ENCODE measurements at places on chromosomes 16 and 17.
A peak's percentile ranks its signal among the peaks of the same experiment; 100 is the strongest.

- DNase-seq = peak; percentile 89
Measured at GRCh38 chr17:693791-694638, 20.6 kb downstream of the VPS53 start.

- DNase-seq = no peak
Measured at GRCh38 chr17:1077986-1078711, 81.2 kb downstream of the TIMM22 start.

DNA sequence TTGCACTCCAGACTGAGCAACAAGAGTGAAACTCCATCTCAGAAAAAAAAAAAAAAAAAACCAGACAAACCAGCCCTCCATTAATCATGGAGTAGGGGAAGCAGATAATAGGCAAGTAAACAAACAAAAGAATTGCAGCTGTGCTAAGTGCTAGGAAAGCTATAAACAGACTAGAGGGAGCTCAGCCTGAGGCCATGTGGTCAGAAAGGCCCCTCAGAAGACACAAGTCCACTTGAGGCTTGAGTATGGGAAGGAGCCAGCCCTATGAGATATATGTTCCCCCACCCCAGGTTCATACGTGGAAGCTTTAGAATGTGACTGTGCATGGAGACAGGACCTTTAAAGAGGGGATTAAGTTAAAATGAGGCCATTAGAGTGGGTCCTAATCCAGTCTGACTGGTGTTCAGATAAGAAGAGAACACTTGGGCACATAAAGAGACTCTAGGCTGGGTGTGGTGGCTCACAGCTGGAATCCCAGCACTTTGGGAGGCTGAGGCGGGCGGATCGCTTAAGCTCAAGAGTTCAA is 132.6 kb upstream of the NOL11 start:
- no peak for DNase-seq

DNA sequence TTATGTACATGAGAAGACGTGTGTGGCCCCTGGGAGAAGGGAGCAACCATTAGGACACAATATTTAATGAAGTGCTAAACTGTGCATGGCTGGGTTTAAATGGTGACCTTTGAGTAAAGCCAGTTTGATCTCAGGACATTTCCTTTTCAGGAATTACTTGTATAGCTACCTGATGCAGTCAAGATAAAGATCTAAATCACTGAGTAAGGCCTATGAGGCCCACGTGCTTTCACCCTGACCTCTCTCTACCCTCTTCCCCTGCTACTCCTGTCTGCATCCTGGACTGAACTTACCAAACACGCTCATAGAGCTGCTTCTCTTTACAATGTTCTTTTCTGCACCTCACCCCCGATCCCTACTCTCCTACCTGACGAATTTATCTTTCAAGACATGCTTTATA is 98.9 kb downstream of the GRIN2A start:
- DNase-seq = no peak

GRCh38 chr17:72405662-72406230 is 284.9 kb downstream of the SOX9 start:
- no peak for DNase-seq

DNA sequence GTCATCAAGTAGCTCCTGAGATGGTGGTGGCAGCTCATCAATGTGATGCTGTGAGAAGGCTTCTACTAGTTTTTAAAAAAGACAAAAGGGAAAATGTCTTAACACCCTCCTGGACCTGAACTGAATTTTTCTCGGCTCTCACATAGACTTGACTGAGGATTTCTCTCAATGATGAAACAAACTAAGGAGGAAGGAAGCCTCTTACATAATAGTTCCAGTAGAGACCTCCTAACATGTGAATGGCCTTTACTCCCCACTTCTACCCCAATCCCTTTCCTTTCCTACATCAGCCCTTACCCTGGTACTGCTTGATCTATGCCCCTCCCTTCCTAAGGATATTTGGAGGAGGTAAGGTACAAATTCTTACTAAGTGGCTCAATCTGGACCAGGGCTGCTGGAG is 54.8 kb upstream of the MTMR4 start:
- no peak for DNase-seq

- no peak for DNase-seq
Measured at GRCh38 chr16:61182391-61182790, 853.8 kb downstream of the CDH8 start.

DNA sequence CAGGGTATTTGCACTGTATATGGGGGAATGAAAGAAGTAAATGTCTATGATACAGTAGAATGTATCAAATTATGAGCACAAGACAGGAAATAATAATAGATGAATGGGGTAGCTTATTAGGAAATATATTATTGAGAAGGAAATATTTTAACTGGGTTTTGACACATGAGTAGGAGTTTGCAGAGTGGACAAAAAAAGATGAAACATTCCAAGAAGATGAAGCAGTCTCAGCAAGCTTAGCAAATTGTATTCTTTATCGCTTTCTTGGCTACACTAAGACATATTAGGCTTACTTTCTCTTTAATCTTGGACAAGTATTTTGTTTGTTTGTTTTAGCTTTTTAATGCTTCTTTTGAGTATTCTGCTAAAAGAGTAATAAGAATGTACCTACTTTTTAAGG is 1.3 kb upstream of the KRTAP4-9 start:
- no peak for DNase-seq

DNA sequence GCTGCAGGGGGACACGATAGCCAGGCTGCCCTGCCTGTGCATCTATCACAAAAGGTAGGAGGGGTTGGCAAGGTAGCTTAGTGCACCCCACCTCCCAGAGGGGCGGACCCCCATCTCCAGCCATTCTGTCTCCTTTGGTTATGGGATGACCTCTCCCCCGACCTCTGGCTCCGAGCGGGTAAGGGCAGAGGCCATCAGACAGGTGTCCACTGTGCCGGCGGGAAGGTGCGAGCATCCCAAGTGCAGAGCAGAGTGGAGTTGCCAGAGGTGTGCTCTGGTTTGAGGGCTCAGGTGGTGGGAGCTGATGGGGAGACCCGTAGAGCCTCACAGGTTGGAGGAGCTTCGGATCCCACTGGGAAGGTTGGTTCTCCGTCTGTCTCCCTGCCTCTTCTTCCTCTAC is 11.7 kb downstream of the LDHD start:
- no peak for DNase-seq

DNA sequence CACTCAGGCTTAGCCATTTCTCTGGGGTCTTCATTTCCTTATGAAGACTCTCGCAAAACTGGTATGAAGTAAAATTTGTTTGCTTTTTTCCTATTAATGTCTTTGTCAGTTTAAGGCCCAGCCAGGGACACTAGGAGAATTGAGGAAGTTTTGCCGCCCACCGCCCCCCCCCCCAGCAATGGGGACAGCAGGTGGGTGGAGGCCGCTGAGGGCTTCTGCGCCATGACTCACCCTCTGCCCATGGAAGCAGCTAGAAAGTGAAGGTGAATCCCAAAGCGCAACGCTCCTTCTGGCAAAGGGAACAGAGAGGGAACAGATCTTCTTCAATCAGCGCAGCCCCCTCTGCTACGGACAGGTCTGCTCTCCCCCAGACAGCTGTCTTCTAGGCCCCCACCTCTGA is 49.7 kb downstream of the MARF1 start:
- no peak for DNase-seq

- no peak for DNase-seq
Measured at GRCh38 chr17:2071455-2072281, 16.8 kb downstream of the HIC1 start.

DNA sequence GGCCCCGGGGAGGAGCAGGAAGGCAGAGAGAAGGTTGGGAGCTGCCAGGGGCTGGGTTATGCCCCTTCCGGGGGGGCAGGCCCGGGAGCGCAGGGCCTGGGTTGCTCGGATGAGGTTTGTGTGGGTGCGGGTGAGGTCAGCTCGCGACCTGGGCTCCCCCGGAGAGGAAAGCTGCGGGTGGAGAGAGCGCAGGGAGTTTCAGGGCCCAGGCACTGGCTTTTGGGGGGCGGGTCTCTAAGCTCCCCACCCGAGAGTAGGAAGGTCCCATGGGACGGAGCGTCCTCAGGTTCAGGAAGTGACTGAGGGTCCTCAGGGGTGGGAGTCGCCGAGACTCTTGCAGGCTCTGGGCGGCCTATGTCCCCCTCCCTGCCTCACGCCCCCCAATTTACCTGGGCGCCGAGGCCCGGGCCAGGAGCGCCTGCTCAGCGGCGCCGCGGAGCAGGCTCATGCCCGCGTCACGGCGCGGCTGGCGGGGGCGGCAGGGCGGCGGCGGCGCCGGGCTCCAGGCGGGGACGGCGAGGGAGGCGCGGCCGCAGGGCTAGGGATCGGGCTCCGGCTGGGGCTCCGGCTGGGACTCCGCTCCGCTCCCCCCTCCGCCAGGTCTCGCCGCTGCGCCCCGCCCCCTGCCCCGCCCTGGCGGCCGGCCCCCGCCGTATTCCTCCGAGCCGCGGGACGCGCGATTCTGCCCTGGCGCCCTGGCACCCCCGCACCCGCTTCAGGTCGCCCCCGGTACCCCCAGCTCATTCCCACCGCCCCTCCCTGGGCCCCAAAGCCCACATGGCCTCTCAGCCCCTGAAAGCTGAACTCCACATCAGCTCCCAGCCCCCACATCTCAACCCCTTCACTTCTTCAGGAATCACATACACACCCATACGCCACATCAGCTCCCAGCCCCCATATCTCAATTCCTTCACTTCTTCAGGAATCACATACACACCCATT is at the start of gene DOK4:
Gene DOK4 (minus strand): TSS at position 578 of the 942 bp plus-strand sequence. CDS start 6,986 bp downstream, outside the sequence.
- no peak for DNase-seq

DNA sequence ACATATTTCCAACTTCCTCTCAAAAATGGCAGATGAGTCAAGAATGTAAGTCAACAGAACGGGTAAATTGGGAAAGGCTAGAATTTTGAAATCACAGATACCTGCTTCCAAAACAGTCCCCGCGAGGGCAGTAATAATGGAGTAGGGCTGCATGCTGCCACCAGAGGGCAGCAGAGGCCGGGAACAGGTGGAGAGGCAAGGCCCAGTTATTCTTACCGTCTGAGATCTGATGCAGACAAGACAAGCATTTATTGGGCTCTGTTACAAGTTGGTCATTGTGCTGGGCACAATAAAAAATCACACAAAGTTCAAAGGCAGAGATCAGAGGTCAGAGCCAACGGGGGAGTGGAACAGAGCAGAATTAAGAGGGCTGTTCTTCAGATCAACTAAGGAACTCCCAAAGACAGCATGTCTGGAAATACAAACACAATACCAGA is 8.8 kb upstream of the MLKL start:
- DNase-seq = no peak

GRCh38 chr17:79189305-79189704 is 114.7 kb downstream of the ENGASE start:
- no peak for DNase-seq

GRCh38 chr16:57502048-57502775 is 15.9 kb upstream of the DOK4 start:
- no peak for DNase-seq

- no peak for DNase-seq
Measured at GRCh38 chr17:20728181-20728580, 148.7 kb downstream of the CDRT15L2 start.

DNA sequence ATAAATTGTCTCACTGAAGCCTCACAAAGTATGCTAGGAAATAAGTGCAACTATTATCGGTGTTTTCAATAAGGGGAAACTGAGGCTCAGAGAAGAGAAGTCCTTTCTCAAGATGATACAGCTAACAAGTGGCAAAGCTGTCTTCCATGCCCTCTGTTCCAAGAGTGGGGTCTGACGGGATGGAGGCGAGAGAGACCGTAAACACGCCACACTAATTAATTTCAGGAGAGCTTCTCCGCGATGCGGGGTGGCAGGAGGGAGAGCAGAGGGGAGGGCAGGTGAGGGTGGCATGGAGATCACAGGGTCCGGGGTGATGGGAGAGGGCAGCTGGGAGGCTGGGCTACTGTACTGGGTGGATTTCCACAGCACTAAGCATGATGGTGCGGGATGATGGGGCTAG is 80.3 kb downstream of the MYH11 start:
- no peak for DNase-seq

GRCh38 chr17:50330151-50330775 is 15.7 kb upstream of the XYLT2 start:
- DNase-seq = no peak

- no peak for DNase-seq
Measured at GRCh38 chr17:57170866-57171265, 85.5 kb upstream of the MSI2 start.

GRCh38 chr16:29117631-29118030 is 132.8 kb downstream of the LAT start:
- DNase-seq = no peak

GRCh38 chr16:12708266-12708665 is 95.4 kb downstream of the CPPED1 start:
- no peak for DNase-seq

GRCh38 chr17:76904116-76904515 is 35.9 kb downstream of the MGAT5B start:
- DNase-seq = no peak

DNA sequence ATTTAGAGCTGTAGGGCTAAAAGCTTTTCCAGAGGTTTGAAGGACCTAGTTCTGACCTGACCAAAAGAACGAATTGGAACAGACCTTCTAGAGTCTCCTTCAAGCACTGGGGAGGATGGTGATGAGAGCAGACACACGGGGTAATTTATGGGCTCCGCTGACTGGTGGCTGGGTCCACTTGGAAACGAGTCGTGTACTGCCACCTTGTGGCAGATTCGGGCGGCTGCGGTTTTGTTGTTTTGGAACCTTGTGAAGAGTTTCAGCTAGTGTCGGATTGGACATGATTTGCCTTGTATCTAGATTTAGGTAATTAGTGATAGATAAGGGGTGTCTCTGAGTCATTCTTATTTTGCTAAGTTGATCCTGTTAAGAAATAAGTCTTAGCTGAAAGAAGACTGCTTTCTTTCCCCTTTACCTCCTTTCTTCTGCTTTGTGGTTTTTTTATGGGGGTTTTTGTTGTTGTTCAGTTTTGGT is 98.9 kb downstream of the AATF start:
- peak; percentile 66 for DNase-seq

DNA sequence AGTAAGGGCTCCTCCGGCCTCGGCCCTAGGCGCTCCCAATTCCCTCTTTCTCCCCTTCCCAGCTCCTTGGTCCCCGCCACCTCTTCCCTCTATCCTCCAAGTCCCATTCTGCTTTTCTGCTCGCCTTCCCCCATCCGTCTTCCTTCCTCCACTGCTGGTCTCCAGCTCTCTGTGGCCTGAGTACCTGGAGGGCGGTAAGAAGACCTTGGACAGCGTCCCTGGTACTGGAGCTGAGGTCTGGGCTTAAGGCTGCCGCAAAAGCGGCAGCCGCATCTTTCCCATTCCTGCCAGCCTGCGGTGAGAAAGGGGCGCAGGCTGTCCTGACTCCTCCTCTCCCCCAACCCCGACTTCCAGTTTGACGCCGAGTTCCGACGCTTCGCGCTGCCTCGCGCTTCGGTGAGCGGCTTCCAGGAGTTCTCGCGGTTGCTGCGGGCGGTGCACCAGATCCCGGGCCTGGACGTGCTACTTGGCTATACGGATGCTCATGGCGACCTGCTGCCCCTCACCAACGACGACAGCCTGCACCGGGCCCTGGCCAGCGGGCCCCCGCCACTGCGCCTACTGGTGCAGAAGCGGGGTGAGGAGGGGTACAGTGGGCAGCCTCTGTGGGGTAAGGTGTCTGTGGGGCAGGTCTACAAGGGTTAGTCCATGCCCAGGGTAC is 471 bp downstream of the PARD6A start:
- DNase-seq = no peak

- DNase-seq = no peak
Measured at GRCh38 chr16:72788269-72788809, 259.6 kb downstream of the ZFHX3 start.

DNA sequence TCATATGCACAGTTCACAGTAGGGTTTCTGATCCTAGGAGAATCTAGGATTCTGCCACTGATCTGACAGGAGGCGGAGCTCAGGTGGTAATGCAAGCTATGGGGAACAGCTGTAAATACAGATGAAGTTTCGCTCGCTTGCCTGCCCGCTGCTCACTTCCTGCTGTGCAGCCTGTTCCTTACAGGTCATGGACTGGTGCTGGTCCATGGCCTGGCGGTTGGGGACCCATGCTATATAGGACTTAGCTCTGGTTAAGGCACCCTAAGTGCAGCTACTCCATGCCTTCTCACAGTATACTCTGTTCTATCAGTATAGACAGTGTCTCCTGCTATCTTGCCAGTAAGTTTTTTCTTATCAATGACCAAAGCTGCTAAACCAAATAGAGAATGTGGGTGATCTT is 2.4 kb downstream of the MPHOSPH6 start:
- DNase-seq = no peak

Data from HFF-Myc (cell line).